ENCODE measurements at places on chromosomes 11 and 22. TPM values are rescaled to one million over a fixed set of nuclear protein-coding genes. Genes with fewer than 3 reads are reported as not detected.

UPK3A gene
- 0.72 TPM for polyA plus RNA-seq

SART1 gene
- 44.2 TPM for polyA plus RNA-seq

GRCh38 chr11:61602775-61603569 is 22.1 kb upstream of the SYT7 start:
- DNase-seq, result no peak

DNA sequence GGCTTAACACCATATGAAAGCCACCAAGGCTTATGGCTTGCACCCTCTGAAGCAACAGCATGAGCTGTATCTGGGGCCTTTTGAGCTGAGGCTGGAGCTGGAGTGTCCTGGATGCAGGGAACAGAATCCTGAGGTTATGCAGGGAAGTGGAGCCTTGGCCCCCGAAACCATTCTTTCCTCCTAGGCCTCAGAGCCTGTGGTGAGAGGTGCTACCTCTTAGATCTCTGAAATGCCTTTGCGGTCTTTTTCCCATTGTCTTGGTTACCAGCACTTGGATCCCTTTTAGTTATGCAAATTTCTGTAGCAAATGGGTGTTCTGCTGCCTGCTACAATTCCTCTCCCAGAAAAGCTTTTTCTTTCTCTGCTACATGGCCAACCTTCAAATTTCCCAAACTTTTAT is 72.7 kb upstream of the CLPB start:
- no peak for DNase-seq
